ENCODE measurements at places on chromosomes 16 and 17.

DNA sequence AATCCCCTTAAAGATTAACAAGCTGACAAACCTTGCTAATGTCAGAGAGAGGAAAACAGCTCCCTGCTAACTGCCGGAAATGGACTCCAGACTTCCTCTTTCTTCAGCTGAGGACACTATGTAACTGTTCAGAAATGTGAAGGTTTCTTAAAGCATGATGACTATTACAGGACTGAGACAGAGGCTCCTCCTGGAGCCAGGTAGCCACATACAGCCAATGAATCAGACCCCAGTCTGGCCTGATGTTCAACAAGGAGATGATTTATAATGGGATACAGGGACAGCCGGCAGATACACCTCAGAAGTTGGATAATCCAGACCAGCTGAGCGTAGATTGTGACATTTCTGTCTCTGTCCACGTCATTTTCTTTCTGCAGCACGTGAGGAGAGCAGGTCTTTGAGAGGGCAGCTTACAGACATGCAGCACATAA is 216.2 kb downstream of the HS3ST3A1 start:
- DNase-seq, result no peak

DNA sequence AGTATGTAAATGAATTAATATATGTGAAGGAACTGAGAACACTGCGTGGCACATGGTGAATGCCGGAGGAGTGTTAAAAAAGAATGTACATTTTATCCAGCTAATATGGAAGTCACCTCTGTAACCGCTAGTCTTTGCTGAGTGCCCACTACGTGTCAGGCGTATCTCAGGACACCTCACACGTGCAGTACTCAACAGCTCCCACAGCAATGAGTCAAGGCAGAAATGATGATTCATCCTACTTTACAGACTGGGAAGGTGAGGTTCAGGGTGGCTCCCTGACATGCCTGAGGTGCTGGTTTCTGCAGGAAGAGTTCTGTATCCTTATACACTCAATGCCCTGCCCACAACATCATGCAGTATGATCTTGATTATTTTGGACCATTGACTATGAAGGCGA is 487.0 kb downstream of the HAPSTR1 start:
- DNase-seq, result no peak

GRCh38 chr17:83198366-83199341 is 119.2 kb downstream of the METRNL start:
- no peak for DNase-seq

DNA sequence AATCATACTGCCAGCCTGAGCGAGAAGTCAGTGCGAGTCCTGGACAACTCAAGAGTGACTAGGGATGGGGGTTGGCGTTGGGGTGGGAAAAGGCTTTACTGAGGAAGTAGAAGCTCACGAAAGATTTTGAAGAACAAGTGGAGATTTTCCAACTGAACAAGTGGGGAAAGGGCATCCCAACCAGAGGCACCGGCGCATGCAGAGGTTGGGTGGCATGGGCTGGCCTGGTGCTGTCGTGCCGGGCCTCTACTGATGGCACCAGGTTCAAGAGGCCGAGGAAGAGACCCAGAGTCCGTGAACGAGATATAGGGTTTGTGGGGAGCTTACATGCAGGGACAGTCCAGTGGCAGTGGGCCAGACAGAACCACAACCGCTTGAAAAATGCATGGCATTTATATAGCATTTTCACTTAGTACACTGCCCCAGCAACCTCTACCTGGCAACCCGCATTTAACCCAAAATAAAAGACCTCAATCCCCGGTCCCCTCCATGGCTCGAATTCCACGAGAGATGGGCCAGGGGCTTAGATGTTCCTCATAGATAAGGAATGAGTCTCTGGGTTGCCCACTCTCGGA is 7.7 kb upstream of the ITGA3 start:
- no peak for DNase-seq

DNA sequence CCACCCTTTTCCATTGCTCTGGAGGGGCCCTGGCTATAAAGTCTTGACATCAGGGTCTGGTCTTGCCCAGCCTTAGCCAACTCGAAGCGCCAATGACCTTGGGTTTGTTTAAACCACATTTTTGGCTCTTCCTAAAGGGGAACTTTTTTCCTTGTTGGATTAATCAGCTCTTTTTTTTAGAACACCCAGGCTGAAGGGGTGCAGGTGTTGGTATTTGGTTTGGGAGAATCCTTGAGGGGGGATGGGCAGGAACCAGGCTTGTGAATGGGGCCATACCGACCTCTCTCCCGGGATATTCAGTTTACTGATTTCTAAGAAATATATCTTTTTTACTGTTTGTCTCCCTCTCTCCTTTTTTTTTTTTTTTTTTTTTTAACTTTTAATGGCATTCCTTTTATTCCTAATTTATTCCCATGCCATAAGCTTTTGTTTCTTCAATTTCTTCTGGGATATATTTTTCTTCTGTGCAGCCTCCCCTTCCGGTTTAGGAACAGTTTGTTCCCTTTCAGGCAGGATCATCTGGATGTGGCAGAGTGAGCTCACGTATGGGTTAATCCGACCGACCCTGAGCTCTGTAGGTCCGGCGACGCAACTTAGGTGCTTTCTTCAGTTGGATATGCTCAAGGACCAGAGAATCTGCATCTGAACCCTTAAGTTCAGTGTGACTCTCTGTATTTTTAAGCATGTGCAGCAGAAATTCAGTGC is 129.5 kb downstream of the ABCC6 start:
- no peak for DNase-seq

DNA sequence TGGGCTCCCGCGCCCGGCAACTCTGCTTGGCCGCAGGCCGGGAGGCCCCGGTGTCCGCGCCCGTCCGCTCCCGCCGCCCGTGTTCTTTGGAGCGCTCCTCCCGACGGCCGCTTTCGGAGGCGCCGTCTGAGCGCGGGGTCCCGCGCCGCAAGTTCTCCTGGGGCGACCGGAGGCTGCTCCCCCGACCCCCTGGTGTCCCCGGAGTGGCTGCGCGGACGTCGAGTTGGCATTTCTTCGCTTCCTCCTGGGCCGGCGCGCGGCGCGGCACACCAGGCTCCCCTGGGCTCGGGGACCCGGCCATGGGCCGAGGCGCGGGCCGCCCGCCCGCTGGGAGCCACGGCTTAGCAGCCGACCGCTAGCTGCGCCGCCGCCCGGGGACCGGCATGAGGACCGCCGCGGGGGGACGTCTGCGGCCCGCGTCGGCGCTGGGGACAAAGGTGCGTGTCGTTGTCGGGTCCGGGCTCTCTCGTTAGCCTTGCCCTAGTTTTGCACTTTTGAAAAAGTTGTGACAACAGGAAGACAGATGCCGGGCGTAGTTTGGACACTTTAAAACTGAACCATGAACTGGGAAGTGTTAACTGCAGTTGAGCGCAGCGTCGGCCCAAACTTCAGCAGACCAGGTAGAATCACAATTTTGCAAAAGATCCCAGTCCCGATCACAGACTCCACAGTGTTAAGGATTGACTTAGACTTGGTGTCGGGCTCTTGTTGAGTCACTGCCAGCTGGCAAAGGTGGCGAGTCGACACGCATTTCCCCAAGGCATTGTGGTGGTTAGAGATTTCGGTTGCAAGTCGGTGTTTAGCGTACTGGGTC is 700 bp downstream of the UBN1 start:
- peak; percentile 42 for DNase-seq

DNA sequence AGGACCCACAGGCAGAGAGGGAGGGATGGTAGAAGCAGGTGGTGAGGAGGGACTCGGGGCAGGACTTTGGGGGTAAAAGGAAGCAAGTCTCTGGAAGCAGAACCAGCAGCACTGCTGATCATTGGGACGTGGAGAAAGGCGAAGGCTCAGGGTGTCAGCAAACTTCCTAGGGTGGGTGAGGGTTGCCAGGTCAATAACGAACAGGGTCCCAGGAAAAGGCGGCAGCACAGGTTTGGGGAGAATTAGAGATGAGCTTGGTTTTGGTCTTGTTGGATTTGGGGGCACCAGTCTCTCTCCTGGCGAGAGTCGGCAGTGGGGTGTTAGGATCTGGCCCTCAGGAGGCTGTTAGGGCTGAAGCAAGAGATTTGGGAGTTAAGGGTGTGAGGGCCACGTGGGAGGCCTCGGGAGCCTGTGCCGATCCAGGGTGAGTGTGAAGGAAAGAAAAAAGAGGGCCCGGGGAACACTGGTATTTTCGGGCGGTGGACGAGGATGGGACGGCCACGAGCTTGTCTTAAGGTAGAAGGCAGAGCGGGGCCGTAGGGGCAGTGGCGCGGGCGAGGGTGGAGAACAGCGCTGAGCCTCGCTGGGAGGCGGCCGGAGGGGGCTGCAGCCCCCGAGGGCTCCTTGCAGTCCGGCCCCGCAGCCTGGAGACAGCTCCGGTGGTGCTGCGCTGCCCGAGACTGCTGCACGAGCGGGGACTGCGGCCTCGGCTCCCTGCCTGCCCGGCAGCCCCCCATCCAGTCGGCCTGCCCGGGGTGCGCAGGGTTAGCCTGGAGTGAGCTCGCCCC is 765 bp upstream of the ADORA2B start:
- DNase-seq, result no peak

- peak; percentile 50 for DNase-seq
Observed at GRCh38 chr17:74671031-74671771, 41.5 kb downstream of the CD300LF start.

DNA sequence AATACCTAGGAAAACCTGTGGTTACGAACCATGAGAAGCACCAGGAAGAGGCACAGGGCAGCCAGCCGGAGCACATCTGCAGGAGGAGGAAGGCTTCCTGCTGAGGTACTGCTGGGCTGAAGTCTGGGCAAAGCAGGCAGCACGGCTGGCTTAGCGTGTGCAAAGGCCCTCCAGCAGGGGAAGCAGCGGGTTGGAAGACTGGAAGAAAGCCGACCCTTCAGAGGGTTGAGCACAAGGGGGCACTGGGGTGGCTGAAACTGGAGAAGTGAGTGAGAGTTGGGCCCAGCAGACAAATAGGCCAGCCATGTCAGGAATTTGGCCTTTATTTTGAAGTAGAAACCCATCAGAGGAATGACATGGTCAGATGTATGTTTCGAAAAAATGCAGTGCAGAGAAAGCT is 12.1 kb upstream of the HSD3B7 start:
- no peak for DNase-seq

- no peak for DNase-seq
Observed at GRCh38 chr16:22272870-22273650, 24.1 kb upstream of the POLR3E start.

GRCh38 chr16:74305978-74306784 is 9.6 kb downstream of the PSMD7 start:
- peak; percentile 12 for DNase-seq

DNA sequence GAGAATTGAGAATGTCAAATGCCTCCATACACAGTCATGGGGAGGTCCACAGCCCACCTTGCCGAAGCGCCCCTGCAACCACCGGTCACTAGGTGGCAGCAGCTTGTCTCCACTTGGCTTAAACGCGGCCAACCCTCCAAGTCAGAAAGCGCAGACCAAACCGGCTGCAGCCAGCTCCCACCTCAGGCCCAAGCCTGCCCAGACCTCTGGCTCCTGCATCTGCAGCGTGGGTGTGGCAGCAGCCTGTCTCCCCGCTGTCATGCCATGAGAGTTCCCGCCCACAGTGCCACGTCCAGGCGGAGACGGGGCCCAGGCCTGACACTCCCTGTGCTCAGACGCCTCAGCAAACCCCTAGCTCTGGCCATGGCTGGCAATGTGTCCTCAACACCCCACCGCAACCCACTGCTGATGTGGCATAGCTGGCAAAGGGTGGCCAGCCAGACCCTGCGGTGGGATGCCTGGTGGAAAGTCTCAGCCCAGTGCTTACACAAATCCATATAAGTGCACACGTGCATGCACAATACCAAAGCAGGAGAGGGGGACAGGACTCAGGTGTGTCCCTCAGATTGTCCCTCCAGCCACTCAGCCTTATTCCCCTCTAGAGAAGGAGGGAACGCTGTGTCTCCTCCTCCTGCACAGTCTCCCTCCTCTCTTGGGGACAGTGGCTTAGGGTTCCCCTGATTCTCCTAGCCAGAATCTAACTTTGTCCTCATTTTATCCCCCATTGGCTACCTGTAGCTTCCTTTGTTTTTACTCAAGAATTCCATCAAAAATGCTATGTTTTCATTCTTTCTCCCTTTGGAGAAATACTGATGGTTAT is 10.9 kb downstream of the COPZ2 start:
- DNase-seq, result peak; percentile 75

Measured in activated CD4-positive, alpha-beta T cell treated with anti-CD3 and anti-CD28 coated beads, Interleukin-2, Interleukin-4, amounts not matched to agents 100 ng/mL and 50 ng/mL, durations not matched to agents 16 hours and 8 hours (primary cell).